ENCODE measurements at places on chromosomes 5 and 9. TPM values are rescaled to one million over a fixed set of nuclear protein-coding genes. Genes with fewer than 3 reads are reported as not detected.

The PTPN3 gene
- total RNA-seq: 0.12 TPM

The FREM1 gene
- total RNA-seq: 0.11 TPM

The TAF1L gene
- total RNA-seq: under 0.01 TPM

The SKIC3 gene
- 197 TPM for total RNA-seq

The ZDHHC11B gene
- 0.50 TPM for total RNA-seq

The MSX2 gene
- 0.66 TPM for total RNA-seq

The PRDM9 gene
- total RNA-seq: not detected

The WNT8A gene
- not detected for total RNA-seq

Measured in uterine smooth muscle cell (primary cell).